Right atrium auricular region (tissue), 2 donors: ENCODE measurements at places on chromosomes 2 and 18. TPM values are rescaled to one million over a fixed set of nuclear protein-coding genes. Genes with fewer than 3 reads are reported as not detected.

Gene SLC30A3
- total RNA-seq = 9.4 TPM

Gene TMEM87B
- total RNA-seq = 7.7 TPM

Gene PLCD4
- 0.70 TPM for total RNA-seq

GRCh38 chr18:7885865-7886264, 318.7 kb downstream of the PTPRM start:
- H3K27ac ChIP-seq = no peak overlapping the region
- no peak for DNase-seq
- H3K4me3 ChIP-seq = no peak overlapping the region
- no peaks in the 10 kb centered on the region for H3K4me1 ChIP-seq
- no peaks in the 10 kb centered on the region for H3K27me3 ChIP-seq

DNA sequence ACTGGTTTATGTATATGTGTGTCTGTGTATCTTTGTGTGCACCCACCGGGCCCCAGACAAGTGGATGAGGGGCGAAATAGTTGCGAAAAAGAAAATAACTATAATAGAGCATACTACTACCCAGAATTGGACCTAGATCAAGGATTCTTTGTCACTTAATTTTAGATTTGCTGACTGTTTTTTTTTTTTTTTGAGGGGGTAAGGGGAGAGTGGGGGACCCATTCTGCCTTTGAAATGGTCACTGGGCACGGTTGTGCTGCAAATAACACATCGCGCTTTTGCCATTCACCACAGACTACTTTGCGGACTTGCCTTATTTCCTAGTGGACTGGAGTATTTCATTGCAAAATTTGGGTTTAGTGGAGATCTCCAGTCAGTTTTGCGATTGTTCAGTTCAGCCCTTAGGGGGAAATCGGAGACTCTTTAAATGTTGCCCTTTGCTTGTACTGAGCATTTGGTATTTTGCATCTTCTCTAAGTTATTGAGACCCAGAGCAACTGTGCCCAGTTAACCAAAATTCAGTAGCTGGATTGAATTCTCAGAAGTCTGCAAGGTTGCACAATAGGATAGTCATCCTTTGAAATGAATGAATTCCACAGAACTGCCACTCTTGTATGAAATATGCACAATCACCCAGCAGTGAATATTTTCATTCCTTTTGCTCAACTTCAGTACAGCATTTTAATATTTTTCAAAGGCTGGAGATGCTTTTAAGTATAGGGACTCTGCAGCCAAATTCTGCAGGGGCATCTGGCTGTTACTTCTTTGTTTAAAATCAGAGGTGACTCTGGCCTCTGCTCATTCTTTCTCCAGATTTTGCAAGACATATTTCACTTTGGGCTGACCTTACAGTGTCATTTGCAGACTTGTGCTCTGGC, 2.9 kb downstream of the TRIB2 start:
- no peak for DNase-seq
- H3K27me3 ChIP-seq = no peaks in the 10 kb centered on the region
- H3K27ac ChIP-seq = peak overlapping the region; percentile 98
- peak overlapping the region; percentile 83 for H3K4me3 ChIP-seq

GRCh38 chr2:143839456-143839855, 680.5 kb downstream of the ZEB2 start:
- no peak overlapping the region for H3K4me3 ChIP-seq
- no peaks in the 10 kb centered on the region for H3K4me1 ChIP-seq
- H3K27ac ChIP-seq = no peak overlapping the region
- no peaks in the 10 kb centered on the region for H3K27me3 ChIP-seq
- no peaks in the 10 kb centered on the region for H3K36me3 ChIP-seq

DNA sequence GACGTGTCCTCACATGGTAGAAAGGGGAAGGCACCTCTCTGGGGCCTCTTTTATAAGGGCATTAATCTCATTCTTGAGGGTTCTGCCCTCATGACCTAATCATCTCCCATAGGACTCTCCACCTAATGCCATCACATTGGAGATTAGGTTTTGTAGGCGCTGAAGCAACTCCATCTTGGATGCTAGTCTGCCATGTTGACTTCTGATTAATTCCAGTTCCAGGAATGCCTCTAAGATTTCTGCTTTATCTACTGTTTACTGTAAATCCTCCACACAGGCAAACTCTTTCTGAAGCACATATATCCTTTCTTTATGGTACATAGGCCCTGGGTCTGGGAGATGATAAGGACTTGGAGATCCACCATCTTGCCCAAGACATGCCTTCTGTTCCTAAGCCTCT, 49.3 kb upstream of the YWHAQ start:
- no peak overlapping the region for H3K27ac ChIP-seq
- no peak overlapping the region for H3K4me3 ChIP-seq
- no peaks in the 10 kb centered on the region for H3K4me1 ChIP-seq
- H3K27me3 ChIP-seq = no peaks in the 10 kb centered on the region
- H3K36me3 ChIP-seq = no peaks in the 10 kb centered on the region
- no peak for DNase-seq

GRCh38 chr2:118103951-118104940, 16.0 kb downstream of the INSIG2 start:
- no peaks in the 10 kb centered on the region for H3K4me1 ChIP-seq
- H3K4me3 ChIP-seq = no peak overlapping the region
- H3K36me3 ChIP-seq = peaks cover 14% of the 10 kb centered on the region
- no peaks in the 10 kb centered on the region for H3K27me3 ChIP-seq

- H3K4me1 ChIP-seq = no peaks in the 10 kb centered on the region
- no peak overlapping the region for H3K27ac ChIP-seq
- H3K4me3 ChIP-seq = no peak overlapping the region
- no peaks in the 10 kb centered on the region for H3K27me3 ChIP-seq
- DNase-seq = no peak
These were observed 7.8 kb upstream of the CNNM3 start for GRCh38 chr2:96808176-96808837.

- DNase-seq = no peak
- no peak overlapping the region for H3K4me3 ChIP-seq
- no peak overlapping the region for H3K27ac ChIP-seq
- H3K36me3 ChIP-seq = no peaks in the 10 kb centered on the region
- H3K27me3 ChIP-seq = no peaks in the 10 kb centered on the region
These were observed 77.0 kb upstream of the SPOPL start for GRCh38 chr2:138424436-138425140.

DNA sequence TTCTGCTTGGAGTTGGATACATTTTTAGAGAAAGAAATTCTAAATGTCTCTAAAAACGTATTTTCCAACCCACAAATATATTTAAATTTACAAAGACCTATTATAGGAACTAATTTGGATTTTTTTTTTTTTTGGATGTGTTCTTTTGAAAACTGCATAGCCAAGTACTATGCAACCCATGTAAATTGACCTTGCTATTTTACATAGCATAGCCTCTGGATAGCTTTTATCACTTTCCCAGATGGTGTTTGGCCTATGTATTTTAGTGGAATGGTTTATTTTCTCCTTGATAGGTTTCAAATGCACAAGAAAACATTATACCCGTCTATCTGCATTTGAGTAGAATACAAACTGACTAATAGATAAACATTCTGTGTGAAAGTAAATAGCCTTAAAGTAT, 130.0 kb downstream of the FIGN start:
- no peak overlapping the region for H3K4me3 ChIP-seq
- peaks cover 6% of the 10 kb centered on the region for H3K4me1 ChIP-seq
- no peak overlapping the region for H3K27ac ChIP-seq
- H3K36me3 ChIP-seq = peaks cover 5% of the 10 kb centered on the region
- no peaks in the 10 kb centered on the region for H3K27me3 ChIP-seq

DNA sequence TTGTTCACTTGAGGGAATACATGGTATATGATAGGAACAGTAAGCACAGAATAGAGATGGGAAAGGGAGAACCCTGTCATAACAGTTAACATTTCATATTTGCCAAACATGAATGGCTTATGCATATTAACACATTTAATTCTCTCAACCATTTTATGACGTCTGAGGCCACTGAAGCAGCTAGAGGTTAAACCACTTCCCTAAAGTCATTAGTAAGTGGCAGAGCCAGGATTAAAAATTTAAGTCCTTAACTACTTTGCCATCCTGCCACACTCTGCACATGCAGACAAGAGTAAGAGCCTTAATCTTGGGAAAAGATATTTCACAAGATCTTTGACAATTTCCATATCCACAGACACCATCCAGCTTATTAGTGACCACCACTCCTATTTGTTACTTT, 2.1 kb downstream of the LIPT1 start:
- H3K4me1 ChIP-seq = peaks cover 17% of the 10 kb centered on the region
- no peak overlapping the region for H3K4me3 ChIP-seq
- H3K36me3 ChIP-seq = no peaks in the 10 kb centered on the region
- H3K27me3 ChIP-seq = no peaks in the 10 kb centered on the region
- DNase-seq = no peak

- no peaks in the 10 kb centered on the region for H3K27me3 ChIP-seq
- no peak overlapping the region for H3K27ac ChIP-seq
- no peak overlapping the region for H3K4me3 ChIP-seq
- no peaks in the 10 kb centered on the region for H3K36me3 ChIP-seq
These were observed 89.6 kb downstream of the MCFD2 start for GRCh38 chr2:46825939-46826568.

DNA sequence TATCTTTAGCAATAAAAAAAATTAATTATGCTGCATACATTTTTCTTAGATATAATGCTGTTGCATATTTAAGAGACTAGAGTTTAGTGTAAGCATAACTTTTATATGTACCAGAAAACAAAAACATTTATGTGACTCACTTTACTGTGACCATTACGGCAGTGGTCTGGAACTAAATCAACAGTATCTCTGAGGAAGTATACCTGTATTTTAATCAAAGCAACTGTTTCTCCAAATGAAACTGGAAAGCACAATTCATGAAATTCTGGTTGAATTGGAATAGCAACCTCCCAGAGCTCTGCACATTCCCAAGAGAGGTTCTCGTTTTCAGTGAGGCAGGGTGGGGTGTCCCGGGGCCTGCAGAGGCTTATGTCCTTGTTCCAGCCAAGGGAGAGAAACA, 112.2 kb upstream of the TACR1 start:
- no peak for DNase-seq
- no peaks in the 10 kb centered on the region for H3K4me1 ChIP-seq
- H3K4me3 ChIP-seq = no peak overlapping the region
- H3K27me3 ChIP-seq = no peaks in the 10 kb centered on the region
